ENCODE measurements at places on chromosomes 2 and 18.

GRCh38 chr2:133871545-133872209 is 303.4 kb upstream of the NCKAP5 start:
- DNase-seq, result no peak

- peak; percentile 40 for DNase-seq
These were observed 123.9 kb upstream of the SLC1A4 start for GRCh38 chr2:64865073-64865830.

DNA sequence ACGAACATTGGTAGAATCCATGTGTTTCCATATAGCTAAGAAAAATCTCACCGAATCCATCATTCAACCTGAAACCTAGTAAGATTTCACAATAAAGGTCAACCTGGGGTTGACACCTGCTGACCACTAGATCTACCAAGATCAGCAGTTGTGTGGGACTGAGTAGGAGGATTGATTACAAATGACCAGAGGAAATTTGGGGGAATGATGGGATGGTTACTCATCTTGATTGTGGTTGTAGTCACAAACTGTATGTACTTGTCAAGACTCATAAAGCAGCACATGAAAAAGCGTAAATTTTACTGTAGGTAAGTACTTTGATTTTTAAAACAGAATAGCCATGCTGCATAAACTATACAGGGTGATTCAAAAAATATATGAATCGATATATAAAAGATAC is 14.7 kb downstream of the DAPL1 start:
- no peak for DNase-seq

- DNase-seq, result no peak
These were observed 8.6 kb upstream of the ZNF24 start for GRCh38 chr18:35352778-35353177.

DNA sequence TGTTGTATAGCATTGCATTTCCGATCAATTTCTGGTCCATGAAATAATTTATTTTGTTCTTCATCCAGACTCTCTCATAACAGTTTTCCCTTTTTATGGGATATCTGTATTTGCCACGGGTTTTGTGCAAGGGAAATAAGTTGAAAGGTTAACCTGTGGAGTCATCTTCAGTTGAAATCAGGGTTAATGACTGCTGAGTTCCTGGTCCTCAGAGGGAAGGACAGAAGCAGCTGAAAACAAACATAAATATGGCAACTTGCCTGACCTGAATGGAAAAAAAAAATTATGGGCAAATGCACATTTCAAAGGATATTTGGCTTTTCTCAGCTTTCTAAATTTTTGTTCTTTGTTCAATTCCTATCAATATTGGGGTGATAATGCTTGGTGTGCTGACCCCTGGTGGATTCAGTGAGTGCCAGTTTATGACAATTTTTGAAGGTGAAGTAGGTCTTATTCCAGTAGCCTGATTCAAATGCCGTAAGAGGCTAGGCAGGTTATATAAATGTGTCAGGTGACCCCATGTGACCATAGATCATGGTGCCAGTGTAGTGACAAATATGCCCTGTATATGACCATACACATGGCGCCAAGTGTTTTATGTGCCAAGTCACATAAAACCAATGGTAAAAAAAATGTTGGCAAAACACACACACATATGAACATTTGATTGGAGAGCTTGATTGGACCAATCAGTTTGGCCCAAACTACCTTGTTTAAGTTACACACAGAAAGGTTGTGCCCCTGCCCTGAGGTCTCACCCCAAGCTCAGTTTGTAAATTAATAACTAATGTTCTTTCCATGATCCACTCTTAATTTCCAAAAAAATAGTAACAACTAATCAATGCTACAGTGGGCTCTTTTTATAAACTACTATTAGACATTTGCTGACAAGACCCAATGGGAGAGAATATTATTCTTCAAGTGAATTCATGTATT is 47.6 kb upstream of the FAM124B start:
- no peak for DNase-seq

DNA sequence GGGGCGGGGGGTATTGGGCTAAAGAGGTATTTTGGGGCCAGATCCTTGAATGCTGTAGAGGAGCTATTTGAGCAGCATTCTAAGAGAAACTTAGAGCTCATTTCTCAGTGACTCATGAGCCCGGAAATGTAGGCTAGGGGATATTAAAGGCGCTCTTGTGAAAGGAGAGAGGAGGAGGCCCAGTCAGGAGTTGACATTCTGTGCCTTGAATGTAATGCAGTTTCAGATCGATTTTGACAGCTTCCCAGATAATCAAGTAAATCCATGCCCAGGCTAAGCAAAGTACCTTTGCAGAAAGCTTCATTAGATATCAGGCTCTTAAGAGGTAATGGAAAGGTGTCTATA is 1.5 kb downstream of the CAB39 start:
- no peak for DNase-seq

DNA sequence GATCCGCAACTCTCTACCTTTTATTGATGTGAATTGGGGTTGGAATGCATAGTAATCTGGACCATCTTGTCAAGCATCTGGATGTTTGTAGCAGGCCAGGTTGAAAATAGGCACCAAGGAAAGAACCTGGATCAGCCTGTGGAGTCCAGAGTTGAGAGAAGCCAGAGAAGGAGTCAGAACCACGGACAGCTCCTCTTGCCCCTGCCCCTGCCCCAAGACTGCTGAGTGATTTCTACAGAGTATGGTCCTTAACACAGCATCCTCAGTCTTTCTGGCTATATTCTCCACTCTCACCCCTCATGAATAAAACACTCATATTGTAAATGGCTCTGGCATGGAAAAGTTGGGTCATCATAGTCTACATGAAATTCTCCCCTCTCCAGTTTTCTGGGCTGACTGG is 154.6 kb downstream of the LOXHD1 start:
- DNase-seq, result no peak

- no peak for DNase-seq
These were observed 916 bp downstream of the TAF4B start for GRCh38 chr18:26227051-26227670.

- peak; percentile 30 for DNase-seq
These were observed 679 bp downstream of the PTMA start for GRCh38 chr2:231708773-231709635.

GRCh38 chr2:168145011-168145410 is 102.4 kb downstream of the STK39 start:
- no peak for DNase-seq

- no peak for DNase-seq
These were observed 210.3 kb downstream of the GLI2 start for GRCh38 chr2:120945832-120946499.

- DNase-seq, result no peak
These were observed 427.9 kb downstream of the GALR1 start for GRCh38 chr18:77677536-77677935.

DNA sequence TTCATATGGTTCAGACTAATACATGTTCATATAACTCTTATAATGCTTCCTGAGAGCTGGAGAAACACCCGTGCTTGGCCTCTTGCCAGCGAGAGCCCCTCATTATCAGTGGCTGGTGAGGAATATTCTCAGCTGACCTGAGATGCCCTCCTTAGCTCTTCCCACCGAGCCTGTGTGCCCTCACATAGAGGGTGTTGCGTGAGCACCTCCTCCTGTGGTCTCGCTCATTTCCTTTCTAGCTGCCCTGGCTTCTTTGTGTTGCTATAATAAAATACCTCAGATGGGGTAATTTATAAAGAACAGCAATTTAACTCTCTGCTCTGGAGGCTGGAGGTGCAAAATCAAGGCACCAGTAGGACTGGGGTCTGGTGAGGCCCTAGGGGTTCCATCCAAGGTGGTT is 80.5 kb upstream of the ALKAL2 start:
- no peak for DNase-seq

- no peak for DNase-seq
These were observed 362.2 kb downstream of the LRATD1 start for GRCh38 chr2:14994721-14995120.

DNA sequence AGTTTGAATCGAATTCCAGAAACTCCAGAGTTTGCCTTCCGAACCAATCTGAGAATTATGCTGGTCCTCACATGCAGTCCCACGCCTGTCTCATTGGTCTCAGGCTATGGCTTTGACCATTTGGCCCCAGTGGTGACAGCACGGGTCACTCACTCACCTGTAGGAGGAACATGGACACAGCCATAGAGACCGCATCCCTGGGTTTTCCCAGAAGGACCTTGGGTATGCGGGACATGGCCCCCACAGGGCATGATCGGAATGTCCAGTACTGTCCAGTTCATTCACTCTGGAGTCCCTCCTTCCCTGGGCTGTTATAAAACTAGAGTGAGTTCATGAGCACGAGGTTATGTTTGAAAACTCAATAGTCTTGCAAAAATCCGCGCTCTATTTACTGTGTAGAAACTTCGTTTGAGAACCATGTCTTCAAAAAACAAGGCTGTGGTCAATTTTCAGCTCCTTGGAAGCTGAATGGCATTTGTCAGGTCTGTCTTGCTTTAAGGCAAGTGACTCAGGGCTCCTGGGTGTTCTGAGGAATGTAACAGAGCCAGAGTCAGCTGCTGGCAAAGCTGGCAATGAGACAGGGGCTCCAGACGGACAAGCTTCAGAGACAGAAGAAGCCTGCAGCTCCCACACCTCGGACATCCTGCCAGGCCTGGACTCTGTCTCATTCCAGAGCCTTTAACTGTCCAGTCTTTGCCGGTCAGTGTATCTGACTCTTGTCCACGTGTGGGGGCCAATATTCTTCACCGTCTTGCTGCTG is 86.7 kb upstream of the TMEM18 start:
- no peak for DNase-seq

DNA sequence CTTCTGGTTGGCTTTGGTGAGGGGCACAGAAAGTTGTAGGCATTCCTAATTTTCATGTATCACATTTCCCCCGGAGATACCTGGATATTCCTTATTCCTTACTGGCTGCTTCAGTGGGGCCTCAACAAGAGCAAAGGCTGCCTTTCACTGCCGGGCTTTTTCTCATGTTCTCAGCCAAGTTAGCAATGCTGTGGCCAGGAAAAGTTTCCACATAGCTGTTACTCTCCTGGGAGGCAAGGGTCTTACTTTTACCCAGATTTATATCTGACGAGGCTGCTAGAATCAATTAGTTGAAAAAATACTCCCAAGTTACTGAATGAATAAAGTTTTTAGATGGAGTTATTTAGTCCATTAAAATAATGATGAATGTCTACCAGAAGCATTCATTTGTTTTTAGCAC is 230.5 kb downstream of the ZNF407 start:
- no peak for DNase-seq

DNA sequence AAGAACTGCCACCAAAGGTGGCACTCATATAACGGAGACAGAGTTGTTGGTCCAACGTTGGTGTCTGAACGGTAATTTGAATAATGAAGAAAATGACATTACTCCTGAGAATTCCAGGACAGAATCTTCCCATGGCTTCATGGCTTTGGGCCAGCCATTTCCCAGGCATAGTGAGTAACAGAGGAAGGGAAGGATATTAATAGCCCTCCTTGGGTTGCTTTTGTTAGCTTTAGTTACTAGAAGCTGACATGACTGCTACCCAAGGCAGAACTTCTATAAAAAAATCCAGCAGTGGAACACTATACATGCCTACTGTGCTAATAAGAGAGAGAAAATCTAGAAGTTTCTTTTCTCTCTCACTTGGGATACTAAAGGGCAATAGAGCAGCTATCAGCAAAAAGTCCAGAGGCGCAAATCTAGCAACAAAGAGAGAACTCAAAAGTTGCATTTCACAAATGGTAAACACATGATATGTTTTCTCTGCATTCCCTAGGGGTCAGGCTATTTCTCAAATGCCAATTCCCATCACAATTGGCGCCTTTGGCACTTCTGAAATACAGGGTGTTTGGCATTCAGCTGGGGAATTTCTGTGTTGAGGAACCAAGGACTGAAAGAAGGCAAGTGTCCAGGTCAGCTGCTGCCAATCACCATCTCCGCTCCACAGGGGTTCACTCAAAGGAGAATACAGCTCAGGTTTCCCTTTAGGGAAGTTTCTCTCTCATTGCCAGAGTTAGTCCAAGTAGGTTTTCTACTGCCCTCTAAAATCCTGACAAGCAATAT is 160.8 kb upstream of the KYNU start:
- DNase-seq, result no peak

DNA sequence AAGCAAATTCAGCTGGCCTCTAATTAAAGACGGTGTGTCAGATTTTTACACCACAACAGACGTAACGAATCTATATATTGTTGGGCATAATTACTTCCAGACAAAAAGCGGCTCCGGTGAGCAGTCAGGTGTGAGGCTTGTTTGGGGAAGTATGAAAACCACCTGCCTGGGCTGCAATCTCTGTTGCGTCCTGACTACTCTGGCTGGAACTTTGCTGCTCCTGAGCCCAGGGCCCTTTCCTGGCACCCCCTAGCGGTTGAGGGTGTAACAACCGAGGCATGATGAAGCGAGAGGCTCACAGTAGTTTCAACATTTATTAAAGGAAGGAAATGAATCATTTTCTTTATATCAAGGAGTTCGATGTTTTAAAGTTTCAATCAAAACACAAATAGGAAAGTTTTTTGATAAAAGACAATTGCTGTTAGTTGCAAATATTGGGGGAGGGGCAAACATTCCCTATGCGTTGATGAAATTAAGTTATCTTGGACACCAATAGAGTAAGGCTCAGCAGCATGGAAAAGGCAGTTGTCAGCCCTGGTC is 10.6 kb upstream of the ITGB6 start:
- no peak for DNase-seq

- no peak for DNase-seq
These were observed 115.2 kb downstream of the RNF144A start for GRCh38 chr2:7032371-7032770.

DNA sequence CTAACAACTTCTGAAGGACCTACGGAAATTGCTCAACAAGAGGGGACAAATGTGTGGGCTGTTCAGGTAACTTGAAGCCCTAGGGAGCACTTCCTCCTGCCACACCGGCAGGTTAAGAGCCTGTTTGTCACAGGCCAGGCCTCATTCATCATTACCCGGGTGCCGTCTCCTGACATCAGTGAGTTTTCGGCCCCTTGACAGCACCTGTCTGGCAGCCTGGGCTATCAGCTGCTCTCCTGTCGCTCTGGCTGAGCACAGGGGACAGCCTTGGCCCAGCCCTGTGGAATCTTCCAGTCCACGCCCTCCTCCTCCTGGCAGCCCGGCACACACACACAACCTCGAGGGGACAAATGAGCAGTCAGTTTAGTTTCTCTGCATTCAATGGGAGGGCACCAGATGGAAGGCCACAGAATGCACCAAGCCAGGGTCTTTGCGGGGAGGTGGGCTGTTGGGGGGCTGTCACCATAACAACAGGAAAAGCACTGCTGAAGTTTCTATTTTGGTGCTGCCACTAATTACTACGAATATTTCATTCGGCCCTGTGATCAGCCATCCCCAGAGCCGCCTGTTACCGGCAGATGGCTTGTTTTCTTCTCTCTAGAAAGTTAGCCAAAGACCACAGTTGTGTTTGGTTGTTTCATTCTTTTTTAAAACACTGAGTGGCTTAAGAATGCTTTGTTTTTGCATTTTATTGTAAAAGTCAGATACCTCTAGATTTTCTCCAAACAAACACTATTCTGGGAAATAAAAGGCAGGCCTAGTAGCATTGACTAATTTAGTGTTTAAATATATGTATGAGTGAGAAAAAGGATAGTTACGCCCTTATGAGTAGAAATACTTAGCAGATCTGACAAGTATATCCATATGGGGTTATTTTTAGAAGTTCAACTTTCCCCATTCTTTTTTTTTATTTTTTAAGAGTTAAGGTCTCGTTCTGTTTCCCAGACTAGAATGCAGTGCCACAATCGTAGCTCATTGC is 189.9 kb upstream of the NDUFV2 start:
- peak; percentile 43 for DNase-seq
